Gastroesophageal sphincter (tissue), 4 donors: ENCODE measurements at places on chromosomes 6 and 20.

DNA sequence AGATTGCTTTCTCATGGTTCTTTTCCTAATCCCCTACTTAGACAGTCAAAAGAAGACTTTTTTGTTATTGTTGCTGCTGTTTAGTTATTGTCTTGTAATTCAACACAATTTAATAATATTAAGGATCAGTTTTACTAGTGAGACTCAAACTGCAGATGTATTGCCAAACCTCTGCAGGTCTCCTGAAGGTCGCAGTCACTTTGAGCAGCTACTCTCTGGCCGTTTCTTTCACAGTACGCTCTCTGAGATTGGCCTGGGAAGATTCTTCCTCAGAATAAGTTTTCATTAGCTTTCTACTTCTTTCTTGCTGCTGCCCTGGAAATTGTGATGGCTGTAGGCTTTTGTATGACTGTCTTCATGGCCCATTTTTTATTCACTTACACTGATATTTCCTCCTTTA lies 930.8 kb downstream of the QKI start:
- ATAC-seq: no peak

DNA sequence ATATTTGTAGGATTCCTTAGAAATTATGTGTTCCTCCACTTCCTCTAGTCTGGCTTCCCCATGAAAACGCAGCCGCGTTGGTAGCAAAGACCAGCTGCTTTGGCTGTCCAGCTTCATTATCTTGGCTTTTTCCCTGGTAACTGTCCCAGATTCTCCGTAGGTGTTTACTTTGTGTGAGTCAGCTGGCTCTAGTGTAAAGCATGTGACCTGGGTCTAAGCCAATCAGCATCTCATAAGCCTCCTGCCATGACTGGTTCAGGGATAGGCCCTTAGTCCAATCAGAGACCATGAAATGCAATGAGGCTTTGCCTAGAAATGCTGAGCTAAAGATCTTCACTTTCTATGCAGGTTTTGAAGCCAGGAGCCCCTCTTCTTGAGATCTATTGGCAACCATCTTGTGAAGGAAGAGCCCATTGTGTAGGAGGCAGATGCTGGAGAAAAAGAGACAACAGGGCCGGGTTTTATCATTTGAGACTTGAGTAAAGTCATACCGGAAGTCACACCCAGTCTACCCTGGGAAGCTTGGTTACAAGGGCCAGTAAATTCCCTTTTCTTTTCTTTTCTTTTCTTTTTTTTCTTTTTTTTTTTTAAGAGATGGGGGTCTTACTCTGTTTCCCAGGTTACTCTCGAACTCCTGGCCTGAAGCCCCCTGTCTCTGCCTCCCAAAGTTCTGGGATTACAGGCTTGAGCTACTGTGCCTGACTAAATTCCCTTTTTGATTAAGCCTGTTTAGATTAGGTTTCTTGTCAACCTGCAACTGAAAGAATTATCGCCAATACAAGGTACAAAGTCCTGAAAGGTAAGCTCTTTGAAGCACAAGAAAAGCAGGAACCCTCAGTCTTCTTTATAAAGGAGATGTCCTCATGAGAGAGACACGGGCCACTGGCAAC lies 256.5 kb upstream of the RREB1 start:
- ATAC-seq: peak; percentile 97

DNA sequence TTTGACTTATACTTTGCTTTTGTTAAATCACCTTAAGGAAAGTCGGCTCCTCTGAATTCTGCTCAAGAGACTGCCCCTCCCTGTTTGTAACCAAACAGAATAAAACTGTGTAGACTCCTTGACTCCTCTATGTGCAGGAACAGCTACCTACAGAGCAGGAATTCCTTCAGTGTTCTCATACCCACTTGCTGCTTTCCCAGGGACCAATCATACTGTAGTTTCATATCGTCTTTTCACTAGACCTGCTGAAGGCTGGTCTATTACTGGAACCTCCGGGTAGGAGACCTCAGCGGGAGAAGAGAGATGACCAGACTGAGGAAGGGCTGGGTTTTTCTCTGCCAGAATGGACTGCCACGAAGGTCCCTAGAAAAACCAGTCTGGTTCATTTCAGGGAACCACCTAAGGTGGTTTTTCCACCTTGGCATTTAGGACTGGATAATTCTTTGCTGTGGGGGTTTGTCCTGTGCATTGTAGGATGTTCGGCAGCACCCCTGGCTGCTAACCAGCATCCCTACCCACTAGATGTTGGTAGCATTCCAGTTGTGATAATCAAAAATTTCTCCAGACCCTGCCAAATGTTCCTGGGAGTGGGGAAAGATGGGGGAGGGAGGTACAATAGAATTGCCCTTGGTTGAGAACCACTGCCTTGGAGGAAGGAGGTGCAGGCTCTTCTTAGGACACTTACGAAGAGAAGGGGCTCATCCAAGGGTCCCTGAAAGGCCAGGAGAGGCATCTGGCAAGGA lies 80.5 kb downstream of the DNAAF9 start:
- no peak for ATAC-seq

GRCh38 chr6:12801141-12801540 lies 84.6 kb downstream of the PHACTR1 start:
- no peak for ATAC-seq

DNA sequence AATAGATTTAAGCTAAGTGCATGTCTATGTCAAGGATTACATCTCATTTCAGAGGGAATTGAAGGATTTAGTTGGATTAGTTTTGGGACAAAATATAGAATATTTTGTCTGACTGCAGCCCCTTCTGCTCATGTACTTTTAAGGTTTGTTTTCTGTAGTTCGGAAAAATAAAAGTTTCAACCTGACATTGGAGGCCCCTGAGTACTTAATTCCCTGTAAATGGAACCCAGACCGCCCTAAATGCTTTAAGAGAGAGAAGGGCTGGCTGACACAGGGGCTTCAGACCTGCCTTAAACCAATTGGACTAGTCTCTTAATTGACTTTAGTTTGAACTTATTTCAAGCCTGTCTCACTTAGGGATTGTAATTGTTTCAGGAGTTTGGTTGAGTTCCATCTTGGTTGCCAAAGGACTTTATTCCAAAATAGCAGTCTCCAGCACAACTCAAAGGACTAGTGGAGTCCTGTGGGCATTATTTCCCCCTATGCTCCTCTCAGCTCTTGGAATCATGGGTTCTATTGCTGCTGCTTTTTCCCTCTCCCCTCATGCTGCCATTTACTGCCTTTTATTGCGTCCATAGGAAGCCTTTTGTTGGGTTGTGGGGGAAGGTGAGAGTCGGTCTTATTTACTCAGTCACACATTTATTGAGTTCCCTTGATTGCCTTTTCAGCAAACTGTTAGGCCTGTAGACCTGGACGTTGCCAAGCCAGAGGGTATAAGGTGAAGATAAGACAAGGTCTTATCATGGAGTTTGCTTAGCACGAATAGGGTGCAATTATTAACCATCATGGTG lies 14.5 kb downstream of the BRD2 start:
- no peak for ATAC-seq

DNA sequence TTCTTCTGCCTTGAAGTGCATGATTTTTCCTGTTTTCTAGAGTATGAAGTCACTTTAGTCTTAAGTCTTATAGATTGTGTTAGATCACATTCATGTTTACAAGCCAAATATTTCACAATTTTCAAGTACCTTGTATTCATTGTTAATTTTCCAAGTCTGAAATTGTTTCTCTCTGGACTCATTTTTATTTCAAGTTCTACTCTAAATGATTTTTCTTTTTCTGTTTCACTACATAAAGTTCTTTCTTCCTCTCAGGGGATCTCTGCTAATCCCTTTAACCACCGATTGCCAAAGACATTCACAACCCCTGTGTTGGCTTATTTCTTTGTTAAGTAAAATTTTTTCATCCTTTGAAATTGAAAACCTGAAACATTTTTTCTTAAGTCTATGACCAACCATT lies 805.7 kb downstream of the KIF16B start:
- ATAC-seq: no peak

- no peak for ATAC-seq
These were observed 107.5 kb downstream of the SESN1 start for GRCh38 chr6:108987156-108987555.

DNA sequence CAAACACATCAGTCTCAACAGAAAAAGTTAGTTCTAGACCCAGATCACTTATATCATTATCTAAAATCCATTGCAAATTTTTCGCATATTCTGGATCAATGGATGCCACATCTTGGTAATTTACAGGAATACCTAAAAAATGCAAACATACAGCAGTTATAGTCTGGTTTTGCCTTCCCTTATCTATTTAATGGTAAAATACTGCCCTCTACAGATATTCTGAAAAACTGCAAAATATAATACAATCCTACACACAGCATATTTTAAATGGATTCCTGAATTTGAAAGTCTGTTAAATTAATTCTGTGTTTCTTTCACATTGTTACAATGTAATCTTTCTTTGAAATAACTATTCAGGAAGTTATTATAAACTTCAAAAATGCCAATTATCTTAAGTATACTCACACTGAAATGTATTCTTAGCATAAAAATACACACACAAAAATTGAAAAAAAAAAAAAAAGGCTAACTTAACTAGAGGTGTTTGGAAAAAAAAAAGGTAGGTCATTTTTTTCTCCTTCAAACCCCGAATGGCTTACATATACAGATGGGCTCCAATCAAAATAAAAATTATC lies 88.4 kb downstream of the HACE1 start:
- no peak for ATAC-seq

DNA sequence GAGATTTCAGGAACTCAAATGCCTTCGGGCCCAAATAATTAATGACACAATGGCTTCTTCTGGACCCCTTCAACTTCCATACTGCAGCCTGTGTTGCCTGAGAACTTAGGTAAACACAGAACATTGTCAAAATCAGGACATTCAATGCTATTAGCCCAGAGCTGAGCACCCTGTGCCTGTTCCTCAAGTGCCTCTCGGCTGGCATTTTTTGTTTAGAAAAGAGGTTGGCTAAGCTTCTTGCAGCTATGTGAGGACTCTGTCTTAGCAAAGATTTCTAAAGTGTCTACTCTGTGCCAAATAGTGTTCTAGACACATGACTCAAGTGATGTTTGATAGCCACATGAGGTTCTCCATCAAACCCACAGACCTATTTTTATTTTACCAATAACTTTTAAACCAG lies 289.3 kb upstream of the ARID1B start:
- ATAC-seq: no peak

GRCh38 chr6:168546151-168546550 lies 105.2 kb downstream of the SMOC2 start:
- peak; percentile 70 for ATAC-seq

- ATAC-seq: peak; percentile 97
These were observed 41.5 kb upstream of the ADGRF1 start for GRCh38 chr6:47083586-47084047.

- ATAC-seq: no peak
These were observed 59.1 kb downstream of the AGPAT4 start for GRCh38 chr6:161214722-161215121.

- ATAC-seq: no peak
These were observed 154.0 kb downstream of the TSHZ2 start for GRCh38 chr20:53126185-53126584.

DNA sequence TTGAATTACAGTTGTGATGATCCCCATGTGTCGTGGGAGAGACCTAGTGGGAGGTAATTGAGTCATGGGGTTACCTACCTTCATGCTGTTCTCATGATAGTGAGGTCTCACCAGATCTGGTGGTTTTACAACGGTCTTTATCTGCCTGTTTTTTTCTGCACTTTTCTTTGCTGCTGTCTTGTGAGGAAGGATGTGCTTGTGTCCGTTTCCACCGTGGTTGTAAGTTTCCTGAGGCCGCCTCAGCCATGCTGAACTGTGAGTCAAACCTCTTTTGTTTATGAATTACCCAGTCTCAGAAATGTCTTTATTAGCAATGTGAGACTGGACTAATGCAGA lies 6.5 kb upstream of the RANBP9 start:
- ATAC-seq: no peak

DNA sequence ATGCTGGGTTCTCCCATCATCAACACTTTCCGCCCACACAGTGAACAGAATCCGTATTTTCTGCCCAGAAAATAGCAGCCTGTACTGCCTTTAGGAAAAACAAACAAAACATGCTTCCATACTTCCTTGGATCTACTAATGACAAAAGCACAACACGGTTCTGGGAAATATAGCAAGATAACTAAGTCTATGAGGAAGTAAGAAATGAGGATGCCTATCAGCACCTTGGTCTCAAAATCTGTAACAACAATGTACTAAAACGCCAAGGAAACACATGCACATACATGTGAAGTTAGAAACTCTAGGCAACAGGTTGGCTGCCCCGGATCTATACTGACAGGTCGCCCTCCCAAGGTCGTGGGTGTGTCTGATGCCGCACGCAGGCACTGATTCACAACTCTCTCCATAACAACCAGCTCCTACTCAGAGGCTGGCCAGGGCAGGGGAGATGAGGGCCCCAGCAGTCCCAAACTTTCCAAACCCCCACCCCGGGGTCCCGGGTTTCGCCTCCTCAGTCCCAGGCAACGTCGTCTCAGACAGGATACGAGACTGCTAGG lies 710 bp downstream of the BTBD9 start:
- ATAC-seq: peak; percentile 43

DNA sequence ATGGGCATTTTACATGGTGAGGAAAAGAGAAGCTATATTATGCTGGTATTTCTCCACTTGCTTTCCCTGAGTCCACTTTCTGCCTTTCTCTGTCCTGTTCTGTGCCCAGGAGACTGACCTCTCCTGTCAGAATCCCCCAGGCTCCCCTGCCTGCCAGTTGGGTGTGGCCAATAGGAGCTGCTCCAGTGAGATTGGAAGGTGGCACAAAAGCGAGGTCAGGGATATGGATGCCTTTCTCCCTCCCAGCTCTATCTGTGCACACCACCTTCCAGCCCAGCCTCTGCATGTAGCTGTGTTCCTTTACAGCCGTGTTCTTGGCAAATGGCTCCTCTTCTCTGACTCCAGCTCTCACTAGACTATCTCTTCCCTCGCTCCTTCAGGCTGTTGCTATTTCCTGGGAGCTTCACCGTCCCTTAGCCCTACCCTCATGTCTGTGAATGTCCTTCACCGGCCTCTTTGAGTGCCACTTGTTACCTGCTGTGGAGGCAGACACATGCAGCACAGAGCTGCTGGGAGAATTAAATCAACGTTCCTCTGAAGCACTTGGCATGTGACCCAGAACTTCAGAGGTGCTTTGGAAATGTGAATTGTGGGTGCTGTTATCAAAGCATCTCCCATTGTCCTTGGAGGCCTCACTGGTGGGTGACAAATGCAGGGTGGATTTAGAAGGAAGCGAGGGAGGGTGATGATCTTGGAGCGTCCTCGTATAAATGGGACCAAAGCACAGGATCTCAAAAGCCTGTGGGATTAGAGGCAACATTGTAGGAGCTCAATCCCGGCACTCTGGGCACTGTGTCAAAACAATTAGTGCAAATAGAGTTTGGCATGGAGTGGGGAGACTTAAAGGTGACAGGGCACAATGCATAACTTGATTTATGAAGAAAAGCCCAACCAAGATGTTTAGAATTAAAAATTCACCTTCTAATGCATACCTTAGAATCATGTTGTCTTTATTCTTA lies 28.9 kb upstream of the RALGAPA2 start:
- ATAC-seq: no peak

- ATAC-seq: peak; percentile 25
These were observed 1378.6 kb upstream of the DEFB115 start for GRCh38 chr20:29878777-29879442.
